Upper lobe of left lung (tissue), 6 donors: ENCODE measurements at places on chromosomes 16 and 17. TPM values are rescaled to one million over a fixed set of nuclear protein-coding genes. Genes with fewer than 3 reads are reported as not detected.

DNA sequence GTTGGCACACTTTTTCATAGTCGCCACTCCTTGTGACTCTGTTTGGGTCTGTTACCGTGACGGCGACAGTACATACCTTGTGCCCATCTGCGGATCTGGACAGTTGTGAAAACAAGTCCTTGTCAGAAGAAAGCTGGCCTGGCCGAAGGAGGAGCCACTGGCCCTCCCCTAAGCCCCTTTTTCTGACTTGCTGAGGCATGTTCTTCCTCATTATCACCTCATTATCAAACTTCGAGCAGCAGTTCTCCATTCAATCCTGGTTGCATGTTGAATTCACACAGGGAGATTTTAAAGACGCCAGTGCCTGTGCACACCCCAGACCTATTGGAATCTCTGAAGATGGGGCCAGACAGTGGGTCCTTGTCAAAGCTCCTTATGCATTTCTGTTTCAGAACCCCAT lies 61.1 kb downstream of the CYLD start:
- DNase-seq: no peak

GRCh38 chr17:39926135-39926587 lies 1.2 kb downstream of the ORMDL3 start:
- DNase-seq: no peak

GRCh38 chr17:70405492-70406220 lies 236.3 kb downstream of the KCNJ2 start:
- no peak for DNase-seq

The TNFSF13 gene
- 103 TPM for total RNA-seq

DNA sequence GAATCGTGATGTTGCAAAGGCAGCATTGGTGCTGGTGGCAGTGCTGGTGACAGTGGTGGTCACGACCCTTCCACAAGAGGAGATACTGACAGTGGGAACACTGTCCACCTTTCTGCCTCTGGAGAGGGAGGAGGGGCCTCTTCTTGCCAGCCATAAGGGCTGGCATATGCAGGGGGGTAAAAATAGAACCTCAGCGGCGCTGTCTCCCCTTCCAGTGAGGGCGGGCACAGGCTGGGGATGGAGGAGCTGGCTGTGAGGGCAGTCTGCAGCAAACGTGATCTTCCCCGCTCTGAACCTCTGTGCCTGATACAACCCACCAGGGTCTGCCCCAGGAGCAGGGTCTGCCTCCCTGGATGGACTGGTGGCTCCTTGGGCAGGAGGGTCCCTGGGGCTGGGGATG lies 3.4 kb downstream of the RAP1GAP2 start:
- DNase-seq: no peak
